ENCODE measurements at places on chromosomes 6 and 20.

DNA sequence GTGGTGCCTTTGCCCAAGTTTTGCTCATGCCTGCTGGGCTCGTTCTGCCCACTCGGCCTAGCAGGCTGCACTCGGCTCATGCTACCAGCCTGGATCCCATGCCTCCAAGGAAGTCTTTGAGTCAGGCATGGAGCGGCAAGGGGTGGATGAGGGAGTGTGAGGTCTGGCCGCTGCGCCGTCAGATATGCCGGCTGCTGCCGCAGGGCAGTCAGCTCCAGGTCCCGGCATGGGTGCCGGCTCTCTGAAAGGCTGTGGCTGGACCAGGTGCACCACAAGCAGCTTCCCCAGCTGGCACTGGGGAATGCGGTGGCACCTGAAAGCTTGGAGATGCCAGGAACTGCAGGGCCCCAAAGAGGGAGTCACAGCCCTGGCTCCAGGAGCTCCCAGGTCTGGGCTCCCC, 75.5 kb downstream of the GPR63 start:
- no peak for DNase-seq

GRCh38 chr6:18263418-18264218, 712 bp downstream of the DEK start:
- DNase-seq, result no peak

- DNase-seq, result no peak
Measured at GRCh38 chr6:139262519-139263300, 29.1 kb downstream of the TXLNB start.

DNA sequence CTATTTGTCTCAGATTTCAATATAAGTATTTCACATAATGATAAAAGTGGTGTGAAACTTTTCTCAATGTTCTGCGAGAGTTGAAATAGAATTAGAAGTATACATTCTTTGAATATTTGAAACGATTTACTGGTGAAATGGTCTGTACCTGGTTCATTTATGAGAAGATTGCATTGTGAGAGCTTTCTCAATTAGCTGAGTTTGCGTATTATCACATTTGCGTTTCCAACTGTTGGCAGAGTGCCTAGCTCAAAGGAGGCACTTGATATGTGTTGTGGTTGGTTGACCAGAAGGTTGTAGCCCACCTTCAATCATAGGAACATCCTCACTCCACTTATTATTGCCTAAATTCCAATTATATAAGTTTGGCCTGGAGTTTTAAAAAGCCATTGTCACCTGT, 58.8 kb upstream of the EXOC2 start:
- no peak for DNase-seq

GRCh38 chr20:54555150-54555549, 79.8 kb downstream of the DOK5 start:
- no peak for DNase-seq

DNA sequence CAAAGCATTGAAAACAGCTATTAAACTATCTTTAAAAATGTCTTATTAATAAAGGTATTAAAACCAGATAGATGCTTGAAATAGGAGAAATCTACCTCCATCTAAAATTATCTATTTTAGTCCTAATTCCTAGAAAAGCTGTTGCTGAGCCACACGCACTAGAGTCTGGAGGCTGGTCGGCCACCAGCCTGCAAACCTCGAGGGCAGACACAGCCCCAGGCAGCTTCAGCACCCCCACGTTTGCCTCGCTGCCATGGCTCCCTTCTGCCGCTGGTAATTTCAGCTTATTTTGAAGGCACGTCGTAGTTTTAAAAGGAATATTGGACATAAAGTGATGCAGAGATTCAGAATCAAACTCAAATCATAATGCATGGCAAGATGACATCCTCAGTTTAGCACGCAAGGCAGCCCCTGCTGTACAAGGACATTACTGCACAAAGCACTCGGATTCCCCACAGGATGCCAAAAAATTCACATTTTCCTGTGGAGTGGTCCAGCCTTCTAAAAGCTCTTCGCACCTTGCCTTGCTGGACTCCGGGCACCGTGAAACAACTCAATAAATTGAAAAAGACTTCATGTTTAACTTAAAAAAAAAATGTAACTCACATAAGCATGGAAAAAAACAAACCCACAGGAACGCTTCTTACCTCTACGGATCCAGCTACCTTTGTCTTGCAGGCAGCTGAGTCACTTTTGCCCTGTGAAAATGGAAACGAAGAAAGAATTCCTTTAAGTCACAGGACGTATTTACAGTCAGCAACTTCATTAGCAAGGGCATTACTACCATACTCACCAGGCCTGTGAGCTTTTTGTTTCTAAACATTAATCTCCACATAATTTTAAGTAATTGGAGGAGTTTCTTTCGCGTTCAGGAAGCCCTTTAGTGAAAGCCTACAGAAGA, 143.4 kb upstream of the RPS6KA2 start:
- no peak for DNase-seq

- DNase-seq, result no peak
Measured at GRCh38 chr6:4554645-4555044, 221.6 kb upstream of the CDYL start.

- DNase-seq, result no peak
Measured at GRCh38 chr6:1027109-1027794, 284.6 kb upstream of the FOXQ1 start.

GRCh38 chr20:52242237-52243230, 51.0 kb upstream of the ZFP64 start:
- DNase-seq, result no peak

DNA sequence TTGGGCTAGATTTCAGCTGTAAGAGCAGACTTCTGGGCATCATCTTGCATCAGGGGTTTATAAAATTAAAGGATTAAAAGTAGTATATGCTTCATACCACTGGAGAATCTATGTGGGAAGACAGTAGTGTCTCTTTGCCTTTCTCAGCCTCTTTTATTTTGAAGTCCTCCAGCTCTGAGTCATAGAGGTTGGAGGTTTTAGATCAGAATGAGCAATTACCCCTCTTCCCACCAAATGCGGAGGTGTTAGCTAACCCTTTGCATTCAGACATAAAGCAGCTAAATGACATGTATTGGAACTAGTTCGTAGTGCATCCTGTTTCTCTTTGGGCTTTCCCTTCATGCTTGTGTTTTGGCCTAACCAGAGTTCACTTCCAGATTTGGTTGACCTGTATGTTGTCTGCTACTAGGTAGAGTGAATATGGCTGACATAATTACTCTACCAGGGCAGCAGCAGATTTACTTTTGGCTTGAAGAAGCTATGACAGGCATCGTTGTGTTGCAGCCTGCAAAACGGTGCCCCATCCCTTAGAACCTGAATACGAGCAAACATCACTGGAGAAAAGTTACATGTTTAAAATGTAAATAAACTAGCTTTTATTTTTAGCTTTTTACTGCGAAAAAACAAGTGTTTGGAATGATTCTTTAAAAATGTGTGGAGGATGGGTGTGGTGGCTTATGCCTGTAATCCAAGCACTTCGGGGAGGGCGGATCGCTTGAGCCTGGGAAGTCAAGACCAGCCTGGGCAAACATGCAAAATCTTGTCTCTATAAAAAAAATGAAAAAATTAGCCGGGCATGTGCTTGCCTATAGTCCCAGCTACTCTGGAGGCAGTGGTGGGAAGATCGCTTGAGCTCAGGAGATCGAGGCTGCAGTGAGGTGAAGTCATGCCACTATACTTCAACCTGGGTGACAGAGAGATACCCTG, 82.2 kb downstream of the MYO6 start:
- peak; percentile 19 for DNase-seq

GRCh38 chr20:11426948-11427347, 490.7 kb upstream of the BTBD3 start:
- DNase-seq, result no peak

DNA sequence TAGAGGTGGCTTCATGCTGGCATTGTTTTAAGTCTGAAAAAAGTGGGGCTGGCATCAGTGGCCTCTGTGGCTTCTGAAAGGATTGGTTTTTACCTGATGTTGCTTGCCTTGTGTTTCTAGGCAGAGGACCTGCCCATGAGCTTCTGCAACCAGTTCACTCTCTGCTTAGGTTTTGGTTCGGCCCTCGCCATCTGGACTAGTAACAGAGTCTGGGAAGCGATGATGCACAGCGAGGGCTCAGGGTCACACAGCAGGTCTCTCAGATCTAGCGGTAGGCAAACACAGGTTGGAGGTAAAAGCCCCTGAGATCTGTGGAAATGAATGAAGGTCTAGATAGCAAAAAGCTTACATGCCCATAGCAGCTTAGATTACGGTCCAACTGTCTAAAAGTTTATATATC, 6.8 kb upstream of the RBL1 start:
- DNase-seq, result no peak

GRCh38 chr6:138772596-138773176, 883 bp upstream of the CCDC28A start:
- no peak for DNase-seq

DNA sequence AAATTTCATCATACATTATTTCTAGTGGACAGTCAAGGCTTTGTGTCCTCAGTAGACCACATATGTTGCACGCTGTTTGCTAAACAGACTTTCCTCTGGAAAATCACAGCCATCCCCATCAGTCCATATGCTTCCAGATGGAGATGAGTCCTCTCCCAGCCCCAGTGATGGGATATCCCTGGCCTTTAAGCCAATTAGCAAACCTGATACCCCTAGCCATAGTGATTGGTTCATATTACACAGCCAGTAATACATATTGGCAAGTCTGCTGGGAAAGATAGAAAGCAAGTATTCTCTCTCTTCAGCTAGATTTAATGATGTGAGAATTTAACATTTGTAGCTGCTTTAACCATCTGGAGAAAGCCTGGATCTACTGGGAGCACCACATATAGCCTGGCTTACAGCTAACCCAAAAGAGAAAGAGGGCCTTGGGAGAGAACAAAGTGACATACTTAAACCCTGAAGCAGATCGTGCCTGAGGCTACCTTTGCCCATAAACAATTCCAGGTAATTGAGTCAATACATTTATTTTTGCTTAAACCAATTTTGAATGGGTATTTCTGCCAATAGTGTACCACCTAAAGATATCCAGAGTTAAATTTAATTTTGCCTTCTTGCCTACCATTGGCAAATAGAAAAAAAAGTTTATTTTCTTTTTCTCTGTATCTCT, 103.5 kb upstream of the HIVEP1 start:
- no peak for DNase-seq

- no peak for DNase-seq
Measured at GRCh38 chr6:170082067-170082466, 208.8 kb downstream of the DLL1 start.

GRCh38 chr6:114121913-114122662, 151.1 kb upstream of the HDAC2 start:
- no peak for DNase-seq

- DNase-seq, result no peak
Measured at GRCh38 chr20:5831539-5832237, 81.5 kb downstream of the SHLD1 start.

GRCh38 chr6:44133003-44133931, 5.9 kb downstream of the TMEM63B start:
- DNase-seq, result no peak

DNA sequence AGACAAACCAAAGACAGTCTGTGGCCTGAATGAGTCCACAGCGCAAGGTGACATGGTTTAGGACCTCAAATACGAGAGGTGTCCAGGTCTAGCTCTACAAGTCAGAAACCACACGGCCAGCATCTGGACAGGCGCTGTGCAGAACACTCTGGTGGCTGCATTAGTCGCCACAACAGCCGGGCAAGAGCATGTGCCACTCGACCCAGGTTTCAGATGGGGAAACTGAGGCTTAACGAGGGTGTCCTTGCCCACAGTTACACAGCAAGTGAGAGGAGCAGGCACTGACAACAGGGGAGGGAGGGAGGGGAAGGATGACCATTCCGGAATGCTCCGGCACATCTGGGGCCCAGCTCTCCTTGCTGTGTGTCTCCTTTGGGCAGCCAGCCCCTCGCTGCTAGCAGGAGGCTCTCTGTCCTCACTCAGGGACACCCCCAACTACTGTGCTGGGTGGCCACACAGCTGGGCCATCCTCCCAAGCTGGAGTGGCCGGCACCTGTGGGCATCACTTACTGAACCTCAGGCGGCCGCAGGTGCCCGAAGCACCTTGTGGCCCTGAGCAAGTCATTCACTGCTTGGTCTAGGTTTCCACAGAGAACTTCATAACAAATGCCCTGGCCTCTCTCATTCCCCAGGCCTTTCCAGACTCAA, 6.6 kb downstream of the DLL1 start:
- no peak for DNase-seq

DNA sequence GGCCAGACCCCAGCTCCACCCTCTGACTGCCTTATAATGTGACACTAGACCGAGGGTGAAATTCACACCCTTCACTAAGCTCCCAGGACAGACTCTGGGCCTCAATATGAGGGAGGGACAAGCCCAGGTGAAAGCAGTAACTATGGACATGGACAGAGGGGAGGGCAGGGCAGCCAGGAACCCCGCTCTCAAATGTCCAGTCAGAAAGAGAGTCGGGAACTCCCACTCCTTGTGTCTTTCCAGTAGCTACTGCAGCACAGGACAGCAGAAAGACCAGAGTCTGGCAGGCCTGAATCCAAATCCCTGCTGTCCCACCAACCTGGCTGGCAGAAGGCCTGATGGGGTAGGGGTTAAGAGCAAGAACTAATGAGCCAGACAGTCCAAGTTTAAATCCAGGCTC, 6.4 kb downstream of the C20orf96 start:
- no peak for DNase-seq

DNA sequence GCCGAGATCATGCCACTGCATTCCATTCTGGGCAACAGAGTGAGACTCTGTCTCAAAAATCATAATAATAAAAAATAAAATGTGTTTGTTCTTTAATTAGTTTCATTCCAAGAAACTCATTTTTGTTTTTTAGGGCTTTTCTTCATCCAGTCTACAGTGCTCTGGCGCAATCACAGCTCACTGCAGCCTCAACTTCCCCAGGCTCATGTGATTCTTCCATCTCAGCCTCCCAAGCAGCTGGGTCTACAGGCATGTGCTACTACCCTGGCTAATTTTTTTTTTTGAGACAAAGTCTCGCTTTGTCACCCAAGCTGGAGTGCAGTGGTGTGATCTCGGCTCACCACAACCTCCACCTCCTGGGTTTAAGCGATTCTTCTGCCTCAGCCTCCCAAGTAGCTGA, 143.6 kb upstream of the JARID2 start:
- DNase-seq, result no peak

DNA sequence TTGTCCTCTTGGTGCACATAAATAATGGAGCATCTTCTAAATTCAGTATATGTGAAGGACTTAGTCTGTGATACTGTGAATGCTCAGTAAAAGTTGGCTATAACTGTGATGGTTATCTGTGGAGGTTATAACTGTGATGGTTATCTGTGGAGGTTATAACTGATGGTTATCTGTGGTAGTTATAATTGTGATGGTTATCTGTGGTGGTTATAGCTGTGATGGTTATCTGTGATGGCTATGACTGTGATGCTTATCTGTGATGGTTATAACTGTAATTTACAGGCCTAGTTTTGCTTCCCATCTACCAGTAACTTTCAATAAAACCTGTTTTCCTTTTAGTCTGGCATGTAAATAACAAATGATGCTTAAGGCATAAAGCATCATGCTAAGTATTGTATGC, 16.5 kb downstream of the PTK7 start:
- DNase-seq, result no peak

DNA sequence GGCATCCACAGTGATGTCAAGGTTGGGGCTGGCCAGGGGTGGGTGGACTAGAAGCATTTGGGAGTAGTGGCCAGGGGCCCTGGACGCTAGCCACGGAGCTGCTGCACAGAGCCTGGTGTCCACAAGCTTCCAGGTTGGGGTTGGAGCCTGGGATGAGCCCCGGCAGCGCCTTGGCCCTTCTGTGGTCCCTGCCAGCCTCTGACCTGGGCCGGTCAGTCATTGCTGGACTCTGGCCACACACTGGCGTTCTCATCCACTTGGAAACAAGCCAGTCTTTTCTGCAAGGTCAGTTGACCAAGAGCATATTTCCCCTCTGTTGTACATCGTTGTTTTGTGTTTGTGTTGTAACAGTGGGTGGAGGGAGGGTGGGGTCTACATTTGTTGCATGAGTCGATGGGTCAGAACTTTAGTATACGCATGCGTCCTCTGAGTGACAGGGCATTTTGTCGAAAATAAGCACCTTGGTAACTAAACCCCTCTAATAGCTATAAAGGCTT, 8.4 kb downstream of the PSMA7 start:
- DNase-seq, result no peak
